ENCODE measurements at places on chromosomes 6 and 20. TPM values are rescaled to one million over a fixed set of nuclear protein-coding genes. Genes with fewer than 3 reads are reported as not detected.
A peak's percentile ranks its signal among the peaks of the same experiment; 100 is the strongest.

DNA sequence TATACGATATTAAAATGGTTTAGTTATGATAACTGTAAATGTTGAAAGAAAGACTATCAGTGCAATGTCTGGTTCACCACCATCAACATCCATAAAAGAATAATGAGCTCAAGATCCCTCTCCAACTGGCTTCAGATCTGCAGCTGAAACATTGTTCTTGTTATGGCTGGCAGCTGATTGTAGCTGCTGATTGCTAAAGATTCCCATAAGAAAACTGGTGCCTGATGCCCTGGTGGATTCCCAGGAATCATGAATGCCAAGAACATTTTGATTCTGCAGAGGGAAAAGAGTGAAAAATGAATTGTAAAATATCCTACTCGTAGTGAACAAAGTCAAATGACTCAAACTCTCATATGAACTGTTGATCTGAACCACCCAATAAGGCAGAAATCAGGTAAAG lies 1160.2 kb downstream of the EPHA7 start:
- H3K4me3 ChIP-seq = no peak overlapping the region
- no peaks in the 10 kb centered on the region for H3K36me3 ChIP-seq
- H3K27me3 ChIP-seq = no peaks in the 10 kb centered on the region

GRCh38 chr20:63096681-63097335 lies 90.0 kb upstream of the BHLHE23 start:
- no peak overlapping the region for H3K4me3 ChIP-seq
- no peak overlapping the region for H3K27ac ChIP-seq
- H3K4me1 ChIP-seq = peaks cover 12% of the 10 kb centered on the region
- peaks cover 10% of the 10 kb centered on the region for H3K27me3 ChIP-seq
- DNase-seq = peak; percentile 12
- H3K36me3 ChIP-seq = peaks cover 3% of the 10 kb centered on the region

DNA sequence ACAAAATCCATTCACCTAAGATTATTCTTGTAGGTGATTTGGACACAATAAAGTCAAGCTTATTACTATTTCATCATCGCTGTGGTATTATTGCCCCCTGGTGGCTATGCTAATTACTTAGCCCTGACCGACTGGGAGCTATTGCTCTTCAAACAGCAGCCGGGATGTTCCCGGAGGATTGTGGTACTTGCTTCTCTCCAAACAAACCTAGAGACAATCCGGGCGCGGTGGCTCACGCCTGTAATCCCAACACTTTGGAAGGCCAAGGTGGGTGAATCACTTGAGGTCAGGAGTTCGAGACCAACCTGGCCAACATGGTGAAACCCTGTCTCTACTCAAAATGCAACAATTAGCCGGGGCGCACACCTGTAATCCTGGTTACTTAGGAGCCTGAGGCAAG lies 15.4 kb upstream of the STMND1 start:
- H3K4me3 ChIP-seq = no peak overlapping the region
- DNase-seq = peak; percentile 41
- no peaks in the 10 kb centered on the region for H3K4me1 ChIP-seq
- H3K36me3 ChIP-seq = no peaks in the 10 kb centered on the region
- H3K27me3 ChIP-seq = no peaks in the 10 kb centered on the region

IL17A gene
- total RNA-seq = not detected

- H3K27ac ChIP-seq = peak overlapping the region; percentile 98
- no peak for DNase-seq
- peaks cover 13% of the 10 kb centered on the region for H3K27me3 ChIP-seq
Measured at GRCh38 chr6:104955491-104955890, 1.4 kb upstream of the LIN28B start.

DNA sequence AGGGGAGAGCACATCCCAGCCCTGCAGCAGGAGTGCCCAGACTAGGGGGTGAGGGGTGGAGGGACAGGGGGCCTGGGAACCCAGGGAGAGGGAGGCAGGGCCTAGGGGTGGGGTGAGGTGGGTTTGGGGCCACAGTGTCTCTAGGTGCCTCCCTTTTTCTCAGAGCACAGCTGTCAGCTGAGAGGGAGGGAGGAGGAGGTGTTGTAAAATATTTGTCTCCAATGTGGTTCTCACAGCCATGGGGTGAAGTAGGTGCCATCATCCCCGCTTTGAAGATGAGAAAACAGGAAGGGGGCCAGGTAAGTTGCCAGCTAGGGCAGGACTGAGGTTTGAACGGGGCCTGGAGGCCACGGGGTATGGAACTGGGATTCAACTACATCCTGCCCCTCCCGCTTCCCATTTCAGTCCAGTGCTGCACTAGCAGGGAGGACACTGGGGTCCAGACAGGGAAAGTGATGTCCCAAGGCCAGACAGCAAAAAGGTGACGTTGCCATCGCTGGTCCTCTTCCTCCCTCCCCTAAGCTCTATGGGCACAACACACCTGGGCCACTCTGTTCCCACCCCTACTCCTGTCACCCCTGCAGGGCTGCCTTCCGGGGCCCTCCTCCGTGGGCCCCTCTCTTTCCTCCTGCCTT lies 20.3 kb downstream of the PACSIN1 start:
- no peak overlapping the region for H3K27ac ChIP-seq
- no peak for DNase-seq
- H3K36me3 ChIP-seq = no peaks in the 10 kb centered on the region

DNA sequence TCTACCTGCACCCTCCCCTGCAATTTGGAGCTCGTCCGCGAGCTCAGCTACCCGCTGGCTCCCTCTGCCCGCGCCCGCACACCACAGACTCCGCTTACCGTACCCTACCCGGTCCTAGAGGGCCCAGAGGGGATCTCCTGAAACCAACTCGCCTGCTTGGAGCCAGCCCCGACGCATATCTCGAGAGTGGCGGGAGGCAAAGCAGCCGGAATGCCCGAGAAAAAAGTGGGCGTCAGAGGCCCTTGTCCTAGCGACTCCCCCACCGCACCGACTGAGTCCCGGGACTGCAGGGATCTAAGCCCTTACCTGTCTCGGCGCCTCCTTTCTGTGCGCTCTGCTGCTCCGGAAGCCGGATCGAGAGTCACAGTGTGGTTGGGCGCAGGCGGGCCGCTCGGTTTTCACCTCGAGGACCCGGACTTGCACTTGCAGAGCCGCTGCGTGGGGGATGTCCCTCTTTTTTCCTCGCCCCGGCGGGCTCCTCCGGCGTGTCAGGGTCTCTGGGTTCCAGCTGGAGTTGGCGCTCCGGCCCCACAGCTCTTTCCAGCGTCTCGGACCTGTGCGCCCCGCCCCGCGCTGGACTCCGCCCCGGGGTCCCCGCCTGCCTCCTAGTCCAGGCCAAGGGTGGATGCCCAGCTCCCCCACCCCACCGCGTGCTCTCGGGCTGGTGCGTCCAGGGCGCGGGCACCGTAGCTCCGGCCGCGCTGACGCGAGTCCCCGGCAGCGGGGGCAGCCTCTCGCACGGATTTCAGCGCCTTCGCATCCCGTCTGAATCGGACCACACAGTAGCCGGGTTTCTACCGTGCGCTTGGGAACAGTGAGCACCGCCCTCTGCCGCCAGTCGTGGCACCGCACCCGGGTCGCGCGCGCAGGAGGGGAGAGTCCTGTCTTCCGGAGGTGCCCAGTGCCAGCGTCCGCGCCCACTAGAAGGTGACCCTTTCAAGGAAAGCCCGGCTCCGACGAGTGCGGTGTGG lies at the start of gene PROKR2:
Gene PROKR2 (minus strand): TSS at position 767 of the 971 bp plus-strand sequence. CDS start 2,585 bp downstream, outside the sequence.
- H3K4me3 ChIP-seq = peak within 1 kb of the TSS; percentile 79
- H3K27ac ChIP-seq = no peak within 1 kb of the TSS
- DNase-seq = peak; percentile 79
- peaks cover 7% of the 10 kb centered on the region for H3K36me3 ChIP-seq
